ENCODE measurements at places on chromosomes 3 and 15.

DNA sequence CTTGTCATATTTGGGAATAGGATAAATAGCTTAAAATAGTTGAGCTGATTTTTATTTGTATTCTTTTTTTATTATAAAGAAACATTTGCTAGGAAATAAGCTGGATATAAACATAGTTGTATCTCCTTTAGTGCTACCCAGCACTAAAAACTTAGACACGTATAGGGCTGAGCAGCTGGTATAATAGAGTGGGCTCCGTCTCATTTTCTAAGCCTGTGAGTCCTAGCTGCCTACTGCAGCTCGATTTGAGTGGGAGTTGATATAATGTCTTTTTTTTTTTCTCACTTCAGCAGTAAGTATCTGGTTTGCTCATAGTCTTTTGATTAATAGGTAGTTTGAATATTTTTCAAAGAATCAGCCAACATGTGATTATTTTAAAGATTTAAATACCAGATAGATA, 34.2 kb downstream of the TFG start:
- no peak for DNase-seq

- no peak for DNase-seq
Observed at GRCh38 chr3:42478830-42479229, 23.6 kb upstream of the VIPR1 start.

GRCh38 chr3:15553749-15554148, 32.2 kb upstream of the COLQ start:
- no peak for DNase-seq

DNA sequence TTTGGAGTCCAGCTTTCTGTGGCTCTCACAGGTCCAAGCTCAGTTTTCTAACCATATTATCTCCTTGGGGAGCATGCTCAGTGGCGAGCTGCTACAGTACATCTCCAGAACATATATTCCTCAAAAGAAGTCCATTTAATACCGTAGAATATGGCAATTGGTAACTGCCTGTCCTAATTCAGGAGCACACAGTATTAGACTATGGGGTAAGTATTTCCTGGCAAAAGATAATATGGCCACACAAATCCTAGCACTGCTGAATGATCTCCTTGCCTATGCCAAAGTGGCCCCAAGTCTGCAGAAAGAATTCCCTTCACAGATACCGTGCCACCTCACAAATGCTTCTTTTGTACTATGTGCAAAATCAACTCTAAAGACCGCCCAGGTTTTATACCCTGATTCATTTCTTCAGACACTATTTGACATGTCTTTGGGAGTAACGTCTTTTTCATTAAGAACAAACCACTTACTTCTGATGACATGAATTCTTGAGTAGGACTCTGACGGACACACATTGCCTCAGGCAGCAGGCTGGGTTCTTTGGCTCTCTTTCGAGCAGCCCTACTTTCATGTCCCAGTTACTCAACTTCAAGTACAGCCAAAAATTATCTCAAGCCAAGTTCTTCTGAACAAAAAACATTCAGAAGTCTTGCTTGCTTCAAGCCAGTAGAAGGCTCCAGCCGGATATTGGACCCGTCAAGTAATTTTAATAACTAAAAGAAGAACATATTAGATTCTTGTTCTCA, 368.3 kb upstream of the DCBLD2 start:
- DNase-seq: no peak

DNA sequence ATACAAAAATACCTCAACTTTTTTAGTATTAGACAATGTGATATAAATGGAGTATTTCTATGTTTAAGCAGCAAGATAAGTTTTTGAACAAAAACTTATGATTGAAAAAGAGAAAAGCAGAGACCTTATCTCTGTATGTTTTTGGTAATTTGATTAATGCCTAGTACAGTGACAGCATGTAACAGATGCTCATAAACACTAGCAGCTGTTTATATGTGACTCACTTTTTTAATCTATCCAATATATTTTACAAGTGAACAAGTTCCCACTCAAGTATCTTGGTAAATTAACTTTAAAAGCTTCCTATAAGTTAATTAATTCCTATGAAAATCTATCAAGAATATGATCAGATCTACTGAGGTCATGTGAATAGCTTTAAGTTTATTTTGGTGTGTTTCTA, 55.1 kb downstream of the NGLY1 start:
- no peak for DNase-seq

- peak; percentile 52 for DNase-seq
Observed at GRCh38 chr3:122576174-122576940, 1.1 kb upstream of the PARP15 start.

DNA sequence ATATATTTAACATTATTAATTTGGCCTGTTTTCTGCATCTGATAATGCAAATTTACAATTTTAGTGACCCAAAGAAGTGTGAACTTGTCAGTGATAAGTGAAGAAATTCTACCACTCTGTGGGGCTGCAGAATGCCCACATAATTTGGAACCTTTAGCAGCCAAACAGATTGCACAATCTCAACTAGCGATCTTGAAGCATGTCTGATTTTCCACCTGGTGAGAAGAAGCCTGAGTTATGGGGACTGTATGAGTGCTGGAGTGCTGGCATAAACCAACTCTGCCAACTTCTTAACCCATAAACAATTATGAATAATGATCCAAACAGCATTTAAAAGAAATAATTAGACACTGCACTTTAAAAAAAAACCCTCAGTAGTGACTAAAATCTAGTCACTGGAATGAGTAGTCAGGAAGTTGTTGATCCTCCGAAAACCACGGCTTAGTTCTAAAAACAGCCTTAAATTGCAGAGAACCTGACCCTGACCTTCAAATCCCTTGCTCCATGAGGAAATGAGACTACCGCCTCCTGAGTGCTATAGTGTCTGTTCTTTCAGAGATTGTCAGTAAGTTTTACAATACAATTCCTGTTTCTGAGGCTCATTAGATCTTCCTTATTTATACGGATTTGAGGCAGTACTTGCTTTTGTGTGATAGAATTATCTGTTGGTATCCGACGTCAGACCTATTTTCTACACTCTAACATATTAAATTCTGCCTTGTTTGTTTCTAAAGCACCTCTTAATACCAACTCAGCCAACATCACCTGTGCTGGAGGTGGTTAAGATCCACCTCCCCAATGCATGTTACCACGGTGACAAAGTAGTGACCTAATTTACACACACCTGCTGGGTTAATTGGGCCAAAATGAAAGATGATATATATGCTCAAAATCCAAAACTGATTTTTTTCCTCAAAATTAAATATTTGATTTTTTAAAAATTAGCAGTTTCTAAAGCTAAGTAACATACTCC, 267.7 kb downstream of the ZBTB20 start:
- no peak for DNase-seq

DNA sequence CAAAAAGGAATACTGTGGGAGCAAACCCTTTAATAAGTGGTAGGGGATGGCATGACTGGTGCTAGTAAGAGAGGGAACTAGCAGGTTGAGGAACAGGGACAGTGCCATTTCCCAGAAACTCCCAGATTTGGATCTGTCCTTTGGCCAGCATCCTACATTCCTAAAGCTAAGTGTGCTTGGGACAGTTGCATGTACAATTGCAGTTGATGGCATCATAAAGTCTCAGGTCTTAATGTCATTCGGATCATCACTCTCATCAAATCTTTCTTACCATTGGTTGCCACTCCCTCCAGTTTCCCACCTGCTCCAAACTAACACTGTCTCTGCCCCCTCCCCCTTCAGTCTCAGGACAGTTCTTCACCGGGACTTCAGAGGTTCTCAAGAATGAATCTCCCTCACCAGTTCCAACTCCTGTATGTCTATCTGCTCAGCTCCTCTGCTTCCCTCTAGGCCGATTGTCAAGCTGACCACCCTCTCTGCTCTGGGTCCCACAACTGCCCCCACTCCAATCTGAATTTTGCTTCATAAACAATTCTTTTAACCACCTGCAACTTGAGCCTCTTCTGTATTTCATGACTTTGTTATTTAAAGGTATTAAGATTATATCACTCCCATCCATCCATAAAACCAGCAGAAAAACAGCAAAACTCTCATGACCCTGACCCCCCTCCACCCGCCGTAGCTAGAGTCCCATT, 260.8 kb downstream of the CGGBP1 start:
- no peak for DNase-seq

GRCh38 chr3:191502583-191502982, 41.6 kb downstream of the PYDC2 start:
- DNase-seq: no peak

- no peak for DNase-seq
Observed at GRCh38 chr3:113070681-113071113, 79.9 kb downstream of the GTPBP8 start.

All from stimulated activated CD4-positive, alpha-beta T cell treated with anti-CD3 and anti-CD28 coated beads, Interleukin-12 subunit alpha, Interleukin-12 subunit beta, amount 100 ng/mL, for 48 hours (primary cell).